ENCODE measurements at places on chromosomes 16 and 17.

GRCh38 chr16:68035227-68035626 is 12.1 kb downstream of the DUS2 start:
- DNase-seq = no peak

DNA sequence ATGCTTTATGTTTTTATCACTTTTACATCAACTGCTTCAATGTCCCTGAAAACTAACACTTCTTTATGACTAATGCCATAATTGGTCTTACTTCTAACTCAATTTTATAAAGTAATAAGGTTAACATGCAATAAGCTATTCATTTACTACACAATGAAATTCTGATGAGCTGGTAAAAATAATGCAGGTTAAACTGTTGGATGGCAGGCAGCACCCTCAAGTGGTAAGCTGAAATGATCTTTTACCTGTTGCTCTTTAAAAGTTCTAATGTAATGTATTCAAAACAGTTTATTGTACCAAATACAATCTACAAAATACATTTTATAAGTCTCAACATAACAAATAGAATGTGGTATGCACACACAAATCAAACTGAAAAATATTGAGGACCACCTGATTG is 1280.3 kb downstream of the CDH8 start:
- no peak for DNase-seq

DNA sequence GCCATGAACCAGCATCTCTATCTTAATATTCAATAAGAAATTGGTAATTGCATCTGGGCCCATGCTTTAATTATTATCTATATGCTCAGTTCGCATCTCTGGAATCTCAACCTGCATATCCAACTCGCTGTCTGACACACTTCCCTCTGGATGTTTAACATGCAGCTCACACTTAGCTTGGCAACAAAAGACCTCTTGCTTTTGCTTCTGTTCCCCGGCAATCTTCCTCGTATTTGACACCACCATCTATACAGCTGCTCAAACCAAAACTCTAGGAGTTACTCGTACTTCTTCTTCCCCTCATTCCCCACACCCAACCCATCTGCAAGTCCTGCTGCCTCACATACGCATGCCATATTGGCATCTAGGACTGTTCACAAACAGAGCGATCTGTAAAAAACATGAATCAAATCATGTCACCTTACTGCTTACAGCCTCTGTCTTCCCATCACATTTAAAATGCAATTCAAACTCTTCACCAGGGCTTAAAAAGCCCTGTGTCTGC is 300.6 kb downstream of the CEP112 start:
- DNase-seq = no peak

- DNase-seq = no peak
Observed at GRCh38 chr17:75590849-75591721, 3.5 kb downstream of the MYO15B start.

DNA sequence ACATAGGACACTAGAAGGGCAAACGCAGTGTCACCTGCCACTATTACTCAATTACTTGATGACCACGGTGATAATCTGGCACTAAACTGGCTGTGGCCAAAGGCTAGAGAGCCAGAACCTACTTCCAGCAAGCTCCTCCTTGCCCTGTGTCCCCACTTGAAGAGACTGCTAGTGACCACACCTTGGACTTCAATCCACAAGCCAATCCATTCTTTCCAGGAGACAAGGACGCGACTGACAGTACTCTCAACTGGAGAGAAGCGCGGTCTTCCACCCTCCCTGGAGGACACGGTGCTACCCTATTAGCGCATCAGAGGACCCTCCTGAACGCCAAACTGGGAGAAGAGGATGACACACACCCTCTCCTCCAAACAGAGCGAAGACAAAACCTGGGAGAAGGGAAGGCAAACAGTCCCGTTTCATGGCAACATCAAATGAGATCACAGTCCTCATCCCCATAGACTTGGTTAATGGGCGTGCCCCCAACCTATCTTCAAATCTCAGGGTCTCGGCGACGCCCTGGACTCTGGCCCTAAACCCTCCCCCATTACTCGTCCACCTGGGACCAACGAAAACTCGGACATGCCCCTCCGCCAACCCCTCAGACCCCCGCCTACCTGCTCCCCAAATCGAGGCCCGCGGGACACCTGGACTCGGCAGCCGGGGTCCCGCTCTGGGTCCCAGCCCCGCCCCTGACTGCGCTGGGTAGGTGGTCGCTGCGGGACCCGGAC is 508 bp downstream of the FLCN start:
- no peak for DNase-seq

DNA sequence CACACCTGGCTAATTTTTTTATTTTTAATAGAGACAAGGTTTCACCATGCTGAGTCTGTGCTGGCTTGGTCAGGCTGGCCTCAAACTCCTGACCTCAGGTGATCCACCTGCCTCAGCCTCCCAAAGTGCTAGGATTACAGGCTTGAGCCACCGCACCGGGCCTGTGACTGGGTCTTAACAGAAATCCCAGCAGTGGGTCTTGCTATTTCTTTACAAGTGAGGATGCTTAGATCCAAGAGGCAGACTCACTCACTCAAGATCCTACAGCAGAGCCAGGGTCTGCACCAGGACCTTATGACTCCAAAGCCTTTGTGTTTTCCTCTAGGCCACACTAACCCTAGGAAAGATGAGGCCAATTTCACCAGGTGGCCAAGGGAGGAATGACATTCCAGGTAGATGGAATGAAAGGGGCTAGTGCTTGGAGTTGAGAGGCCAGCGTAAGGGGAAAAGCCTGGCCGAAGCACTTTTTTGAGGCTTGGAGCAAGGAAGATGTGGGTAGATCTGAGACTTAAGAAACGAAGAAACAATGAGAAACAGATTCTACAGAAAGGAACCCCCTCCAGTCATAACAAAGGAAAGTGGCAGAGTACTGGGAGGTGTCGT is 5.7 kb upstream of the STAT5A start:
- no peak for DNase-seq

GRCh38 chr16:75048054-75048453 is 49.2 kb downstream of the ZNRF1 start:
- DNase-seq = no peak

GRCh38 chr16:79993629-79994209 is 393.2 kb upstream of the MAF start:
- no peak for DNase-seq

- no peak for DNase-seq
Observed at GRCh38 chr16:53224951-53225533, 170.3 kb downstream of the CHD9 start.

DNA sequence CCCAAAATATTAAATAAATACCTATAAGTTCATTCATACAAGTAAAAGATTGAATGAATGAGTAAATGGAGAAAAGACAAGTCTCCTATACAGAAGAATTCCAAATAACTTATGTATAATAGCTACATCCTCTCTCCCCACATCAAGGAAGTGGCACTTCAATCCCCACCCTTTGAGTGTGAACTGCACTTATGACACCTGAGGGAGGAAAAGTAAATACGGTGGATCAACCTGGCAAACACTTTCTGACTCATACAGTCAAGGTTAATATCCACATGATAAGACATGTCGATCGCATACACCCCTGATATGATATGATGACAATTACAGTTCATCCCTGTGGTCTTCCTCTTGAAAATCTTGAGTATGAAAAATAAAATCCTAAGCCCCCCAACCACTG is 18.0 kb downstream of the SLFN12L start:
- no peak for DNase-seq

- DNase-seq = no peak
Observed at GRCh38 chr16:57892041-57892440, 78.9 kb downstream of the CNGB1 start.

DNA sequence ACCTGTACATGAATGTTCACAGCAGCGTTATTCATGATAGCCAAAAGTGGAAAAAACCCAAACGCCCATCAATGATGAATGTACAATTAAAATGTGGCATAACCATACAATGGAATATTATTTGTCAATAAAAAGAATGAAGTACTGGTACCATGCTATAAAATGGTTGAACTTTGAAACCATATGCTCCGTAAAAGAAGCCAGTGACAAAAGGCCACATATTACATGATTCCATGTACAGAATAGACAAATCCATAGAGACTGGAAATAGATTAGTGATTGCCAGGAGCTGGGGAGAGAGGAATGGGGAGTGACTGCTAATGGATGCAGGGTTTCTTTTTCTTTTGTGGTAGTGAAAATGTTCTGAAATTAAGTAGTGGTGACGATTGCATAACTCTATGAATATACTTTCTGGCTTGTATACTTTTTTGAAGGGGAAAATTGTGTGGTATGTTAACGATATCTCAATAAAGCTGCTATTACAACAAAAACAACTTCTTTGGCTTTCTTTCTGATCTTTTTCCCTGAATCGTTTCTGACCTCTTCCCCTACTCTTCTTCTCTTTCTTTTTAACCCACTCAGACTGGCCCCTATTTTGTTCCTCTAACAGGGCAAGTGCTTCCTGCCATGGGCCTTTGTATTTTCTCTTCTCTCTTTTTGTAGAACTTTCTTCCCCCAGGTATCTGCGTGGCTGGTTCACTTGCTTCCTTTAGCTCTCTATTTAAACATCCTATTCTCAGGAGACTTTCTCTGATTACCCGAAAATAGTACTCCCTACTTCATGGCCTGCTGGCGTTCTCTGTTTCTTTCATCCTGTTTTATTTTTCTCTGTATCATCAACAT is 67.9 kb downstream of the FTO start:
- DNase-seq = no peak
